ENCODE measurements at places on chromosomes 16 and 17.

DNA sequence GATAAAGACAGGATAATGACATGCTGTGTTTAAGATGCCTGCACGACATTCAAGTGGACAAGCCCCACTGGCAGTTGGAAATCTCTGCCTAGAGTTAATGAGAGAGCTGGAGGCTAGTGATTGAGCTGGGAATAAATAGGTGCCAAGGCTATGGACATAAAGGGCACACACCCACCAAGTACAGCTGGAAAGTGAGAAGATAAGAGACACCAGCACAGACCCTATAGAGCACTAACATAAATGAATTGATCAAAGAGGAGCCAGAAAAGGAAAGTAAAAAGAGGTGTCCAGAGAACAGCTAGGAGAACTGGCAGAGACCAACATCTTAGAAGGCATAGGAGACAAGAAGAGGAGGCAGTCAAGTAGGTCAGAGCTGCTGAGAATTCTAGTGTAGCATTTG is 101.2 kb downstream of the YPEL2 start:
- no peak for DNase-seq

DNA sequence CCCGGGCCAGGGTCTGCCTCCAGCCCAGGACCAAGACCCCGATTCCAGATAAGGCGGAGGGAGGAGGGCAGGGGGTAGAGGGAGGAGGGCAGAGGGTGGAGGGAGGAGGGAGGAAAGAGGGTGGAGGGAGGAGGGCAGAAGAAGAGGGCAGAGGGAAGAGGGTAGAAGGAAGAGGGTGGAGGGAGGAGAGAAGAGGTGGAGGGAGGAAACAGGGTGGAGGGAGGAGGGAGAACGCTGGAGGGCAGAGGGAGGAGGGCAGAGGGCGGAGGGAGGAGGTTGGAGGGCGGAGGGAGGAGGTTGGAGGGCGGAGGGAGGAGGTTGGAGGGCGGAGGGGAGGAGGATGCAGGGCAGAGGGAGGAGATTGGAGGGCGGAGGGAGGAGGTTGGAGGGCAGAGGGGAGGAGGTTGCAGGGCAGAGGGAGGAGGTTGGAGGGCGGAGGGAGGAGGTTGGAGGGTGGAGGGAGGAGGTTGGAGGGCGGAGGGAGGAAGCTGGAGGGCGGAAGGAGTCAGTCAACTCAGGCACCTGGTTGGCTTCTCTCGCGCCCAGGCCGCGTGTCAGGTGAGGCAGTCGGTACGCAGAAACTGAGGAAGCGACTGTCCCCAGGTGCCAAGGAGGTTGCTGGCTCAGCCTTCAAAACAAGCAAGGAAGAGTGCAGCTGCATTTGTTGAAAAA is 65.2 kb downstream of the KLHDC4 start:
- DNase-seq: no peak

DNA sequence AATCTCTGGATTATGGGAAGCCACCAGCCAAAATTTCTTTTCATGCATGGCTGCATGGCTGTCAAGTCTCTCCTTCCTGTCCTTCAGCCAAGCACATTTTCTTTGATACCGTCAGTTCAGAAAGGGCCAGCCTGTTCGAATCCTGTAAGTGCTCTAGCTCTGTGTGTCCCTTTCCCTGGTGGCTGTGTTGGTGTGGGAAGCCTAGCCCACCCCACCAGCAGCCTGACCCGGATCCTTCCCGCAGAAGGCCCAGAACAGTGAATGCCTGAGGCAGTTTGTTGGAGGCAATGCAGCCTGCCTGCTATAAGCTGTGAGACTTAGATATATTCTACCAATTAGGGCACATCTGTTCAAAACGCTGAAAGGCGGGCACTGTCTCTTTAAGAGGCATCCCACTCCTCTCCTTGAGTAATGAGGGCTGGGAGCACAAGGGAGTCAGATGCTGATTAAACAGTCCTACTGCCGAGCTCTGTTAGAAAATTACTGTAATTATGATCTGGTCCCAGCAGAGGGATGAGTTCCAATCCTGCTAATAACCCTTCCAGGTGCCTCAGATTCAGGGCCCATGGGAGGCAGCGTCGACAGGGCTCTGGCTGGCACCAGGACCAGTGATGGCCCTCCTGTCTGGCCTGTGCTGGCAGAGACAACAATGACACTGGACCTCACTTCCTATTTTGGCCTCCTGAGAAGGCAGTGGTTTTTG is 18.4 kb downstream of the SNX11 start:
- DNase-seq: no peak

DNA sequence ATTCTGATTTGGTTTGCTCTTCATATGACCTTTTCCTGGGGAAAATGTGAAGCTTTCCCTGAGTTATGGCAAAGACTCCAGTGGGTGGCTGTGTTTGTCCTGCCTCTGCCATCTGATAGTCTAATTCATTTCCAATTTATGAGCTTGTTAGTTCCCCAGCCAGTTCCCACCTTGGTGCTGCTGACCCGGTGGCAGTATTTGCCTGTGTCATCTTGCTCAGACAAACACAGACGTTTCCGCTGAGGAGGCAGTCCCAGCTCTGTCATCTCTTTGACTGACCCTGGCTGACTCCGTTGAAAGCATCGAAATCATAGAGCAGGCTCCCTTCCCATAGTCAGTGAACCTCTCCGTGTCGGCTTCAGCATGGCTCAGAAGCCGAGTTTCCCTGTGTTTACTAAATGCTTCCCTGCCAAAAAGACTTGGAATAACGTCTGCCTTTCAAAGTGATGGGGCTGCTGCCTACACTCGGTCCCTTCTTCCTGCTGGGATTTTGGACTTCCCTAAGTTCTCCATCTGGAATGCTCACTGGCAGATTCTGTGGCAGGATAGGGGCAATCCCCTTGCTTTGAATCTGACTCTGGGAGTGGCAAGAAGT is 538.3 kb downstream of the NPIPA7 start:
- no peak for DNase-seq

GRCh38 chr16:528111-529011 is 849 bp downstream of the CAPN15 start:
- DNase-seq: peak; percentile 35

DNA sequence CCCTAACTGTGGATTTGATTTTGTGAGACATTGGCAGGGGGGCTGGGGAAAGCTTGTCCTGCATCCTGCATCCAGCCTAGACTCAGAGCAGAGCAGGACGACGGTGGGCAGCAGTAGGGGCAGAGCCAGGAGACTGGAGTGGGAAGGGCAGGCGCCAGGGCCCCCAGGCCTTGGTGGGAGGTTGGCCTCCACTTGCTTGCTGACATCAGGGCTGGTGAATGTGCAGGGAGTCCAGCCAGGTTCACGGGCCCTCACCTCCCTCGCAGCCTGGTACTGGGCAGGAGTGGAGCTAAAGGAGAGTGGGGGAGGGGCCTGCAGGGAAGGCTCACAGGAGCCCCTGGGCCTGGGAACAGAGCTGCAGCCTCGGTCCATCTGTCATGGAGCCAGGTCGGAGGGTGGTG is 2.2 kb upstream of the SMTNL2 start:
- DNase-seq: no peak

- DNase-seq: no peak
Measured at GRCh38 chr16:17724242-17724898, 253.6 kb upstream of the XYLT1 start.

- no peak for DNase-seq
Measured at GRCh38 chr17:33012522-33013033, 20.9 kb downstream of the SPACA3 start.

DNA sequence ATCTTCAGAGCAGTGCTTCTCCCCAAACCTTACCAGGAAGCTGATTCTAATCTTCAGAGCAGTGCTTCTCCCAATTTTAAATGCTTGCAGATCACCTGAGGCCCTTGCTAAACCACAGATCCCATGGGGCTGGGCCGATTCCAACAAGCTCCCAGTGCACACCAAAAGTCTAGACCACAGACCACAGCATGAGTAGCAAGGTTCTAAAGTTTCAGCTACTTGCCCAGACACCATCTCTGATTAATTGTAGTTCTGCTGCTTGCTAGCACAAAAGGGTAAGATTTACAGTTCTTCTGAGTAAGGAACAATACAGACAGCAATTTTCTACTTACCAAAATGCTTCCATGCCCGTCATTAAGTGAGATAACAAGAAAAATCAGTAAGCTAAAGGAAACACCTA is 12.2 kb downstream of the CLEC3A start:
- DNase-seq: no peak

GRCh38 chr17:72725433-72726068 is 366.9 kb downstream of the SLC39A11 start:
- DNase-seq: peak; percentile 57

Measured in NAMALWA (cell line).